Left cardiac atrium (tissue), 4 donors: ENCODE measurements at places on chromosomes 6 and 20. TPM values are rescaled to one million over a fixed set of nuclear protein-coding genes. Genes with fewer than 3 reads are reported as not detected.

- no peak for DNase-seq
Observed at GRCh38 chr6:118770835-118771234, 119.4 kb upstream of the CEP85L start.

GRCh38 chr6:27251112-27251605, 3.7 kb downstream of the PRSS16 start:
- DNase-seq: peak; percentile 75

DNA sequence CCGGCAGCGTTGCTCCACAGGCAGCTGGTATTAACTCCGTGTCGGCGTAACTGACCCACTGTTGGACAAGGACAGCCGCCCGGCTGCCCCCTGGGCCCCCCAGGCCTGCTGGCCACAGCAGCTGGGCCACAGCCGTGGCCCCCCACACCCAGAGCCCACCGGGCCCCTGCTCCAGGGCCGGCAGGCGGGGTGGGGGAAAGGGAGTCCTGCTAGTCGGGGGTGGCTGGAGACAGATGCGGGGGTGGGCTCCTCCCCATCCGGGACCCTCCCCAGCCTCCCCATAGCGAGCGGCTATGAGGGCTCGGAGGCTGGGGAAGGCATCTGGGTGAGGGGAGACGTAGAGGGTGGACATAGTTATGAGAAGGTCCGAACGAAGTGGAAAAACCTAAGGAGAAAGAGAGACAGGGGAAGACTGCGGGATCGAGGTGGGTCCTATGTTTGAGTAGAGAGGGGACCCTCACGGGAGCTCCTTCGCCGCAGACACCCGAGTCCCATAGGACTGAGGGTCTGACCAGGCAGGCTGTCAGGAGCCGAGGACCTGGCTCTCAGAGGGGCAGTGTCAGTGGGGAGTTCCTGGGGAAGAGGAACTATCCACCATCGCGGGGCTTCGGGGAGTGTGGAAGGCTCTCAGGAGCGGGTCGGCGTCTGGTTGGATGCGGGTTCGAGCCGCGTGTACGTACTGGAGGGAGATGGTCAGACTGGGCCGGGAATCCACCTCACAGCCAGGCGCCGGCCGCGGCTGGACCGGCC, 511 bp downstream of the VARS1 start:
- no peak for DNase-seq

Gene MYLK4
- total RNA-seq: 2.6 TPM

- DNase-seq: no peak
Observed at GRCh38 chr6:131036601-131037000, 26.4 kb downstream of the EPB41L2 start.

Gene C6orf141
- 0.35 TPM for total RNA-seq

Gene WFDC2
- 0.52 TPM for total RNA-seq
